RWPE1 (cell line): ENCODE measurements at places on chromosomes 2 and 18.

DNA sequence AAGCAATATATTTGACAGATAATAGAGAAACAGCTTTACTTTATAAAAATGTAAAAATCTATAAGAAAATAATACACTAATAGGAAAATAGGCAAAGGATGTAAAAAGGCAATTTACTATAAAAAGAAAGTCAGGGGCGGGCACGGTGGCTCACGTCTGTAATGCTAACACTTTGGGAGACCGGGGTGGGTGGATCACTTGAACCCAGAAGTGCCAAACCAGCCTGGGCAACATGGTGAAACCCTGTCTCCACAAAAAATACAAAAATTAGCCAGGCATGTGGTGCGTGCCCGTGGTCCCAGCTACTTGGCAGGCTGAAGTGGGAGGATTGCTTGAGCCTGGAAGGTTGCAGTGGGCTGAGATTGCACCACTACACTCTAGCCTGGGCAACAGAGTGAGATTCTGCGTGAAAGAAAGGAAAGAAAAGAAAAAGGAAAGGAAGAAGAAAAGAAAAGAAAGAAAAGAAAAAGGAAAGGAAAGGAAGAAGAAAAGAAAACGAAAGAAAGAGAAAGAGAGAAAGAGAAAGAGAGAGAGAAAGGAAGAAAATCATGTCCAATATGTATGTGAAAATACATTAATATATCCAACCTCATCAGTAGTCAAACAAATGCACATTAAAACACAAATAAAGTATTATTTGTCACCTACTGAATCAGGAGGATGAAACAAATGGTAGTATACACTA, 65.1 kb downstream of the ADD2 start:
- DNase-seq = no peak

DNA sequence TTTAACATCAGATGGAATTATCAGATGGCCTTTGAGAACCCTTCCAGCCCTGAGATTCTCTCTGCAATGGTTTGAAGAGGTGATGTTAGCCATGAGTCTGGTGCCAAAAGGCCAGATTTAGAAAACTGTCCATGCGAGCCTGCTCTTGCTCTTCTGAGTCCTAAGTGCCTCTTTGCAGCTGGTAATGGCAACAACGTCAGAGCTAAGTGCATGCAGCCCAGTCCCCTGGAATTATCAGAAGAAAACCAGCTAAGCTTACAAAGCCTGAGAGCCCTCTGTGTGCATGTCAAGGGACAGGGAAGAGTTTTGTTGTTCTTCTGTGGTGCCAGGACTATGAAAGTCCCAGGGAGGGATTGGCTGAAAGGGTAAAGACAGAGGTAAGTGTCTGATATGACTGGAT, 89.8 kb downstream of the LOXHD1 start:
- no peak for DNase-seq

DNA sequence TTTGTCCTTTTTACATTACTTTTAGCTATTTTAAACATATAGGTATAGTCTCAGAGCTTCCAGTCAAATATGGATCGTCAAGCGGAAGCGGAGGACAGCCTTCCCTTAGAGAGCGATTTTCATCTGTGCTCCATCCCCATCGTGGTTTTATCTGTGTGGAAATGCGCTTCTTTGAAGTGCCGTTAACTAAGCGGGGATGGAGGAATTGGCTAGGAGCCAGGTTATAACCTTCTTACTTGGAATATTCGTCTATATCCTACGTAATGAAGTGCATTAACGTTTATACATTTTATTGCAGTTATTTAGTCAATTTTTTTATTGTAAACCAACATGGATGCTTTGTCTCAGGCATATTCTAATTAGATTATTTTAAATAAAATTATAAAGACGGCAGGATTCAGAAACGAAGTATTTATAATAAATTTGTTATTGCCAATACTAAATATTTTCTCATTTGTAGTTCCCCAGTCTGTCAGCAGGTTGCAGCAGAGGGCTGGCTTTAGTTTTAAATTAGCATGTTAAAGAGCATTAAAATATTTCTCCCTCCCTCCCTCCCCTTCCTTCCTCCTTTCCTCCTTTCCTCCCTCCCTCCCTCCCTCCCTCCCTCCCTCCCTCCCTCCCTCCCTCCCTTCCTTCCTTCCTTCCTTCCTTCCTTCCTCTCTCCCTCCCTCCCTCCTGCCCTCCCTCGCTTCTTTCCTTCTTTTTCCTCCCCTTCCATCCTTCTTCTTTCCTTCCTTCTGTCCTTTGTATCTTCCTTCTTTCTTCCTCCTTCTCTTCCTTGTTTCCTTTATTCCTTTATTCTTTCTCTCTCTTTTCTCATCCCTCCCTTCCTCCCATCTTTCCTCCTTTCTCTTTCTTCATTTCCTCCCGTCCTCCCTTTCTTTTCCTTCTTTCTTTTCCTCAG, 80.6 kb upstream of the DOCK10 start:
- peak; percentile 25 for DNase-seq

DNA sequence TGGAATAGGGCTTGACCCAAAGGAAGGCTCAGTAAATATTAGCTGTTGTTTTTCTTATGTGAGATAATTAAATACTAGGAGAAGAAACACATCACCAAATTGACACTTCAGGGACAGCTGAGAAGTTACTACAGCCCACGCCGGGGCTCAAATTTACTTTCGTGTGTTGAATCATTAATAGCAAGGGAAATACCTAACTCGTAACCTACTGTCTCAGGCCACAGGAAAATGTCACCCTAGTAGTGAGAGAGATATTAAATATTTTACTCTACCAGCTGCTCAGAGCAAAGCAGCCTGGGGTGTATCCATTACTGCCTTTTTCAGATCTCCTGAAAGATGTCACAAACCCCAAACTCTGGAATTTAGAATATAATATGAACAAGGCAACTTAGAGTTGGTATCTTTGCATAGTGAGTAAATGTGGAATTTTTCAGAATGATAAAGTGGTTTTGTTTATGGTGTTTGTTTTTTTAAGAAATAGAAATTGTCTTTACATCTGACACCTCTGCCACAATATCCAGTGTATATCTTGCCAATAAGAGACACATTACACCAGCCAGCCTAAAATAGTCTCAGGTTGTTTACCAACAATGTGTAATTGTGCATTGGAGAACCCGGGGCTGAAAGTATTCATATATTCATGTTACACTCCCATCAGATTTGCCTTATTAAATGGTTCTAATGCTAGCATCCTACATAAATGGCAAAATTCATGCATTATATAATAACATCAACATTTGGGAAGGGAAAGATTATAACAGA, 48.4 kb downstream of the ATP8B1 start:
- no peak for DNase-seq

DNA sequence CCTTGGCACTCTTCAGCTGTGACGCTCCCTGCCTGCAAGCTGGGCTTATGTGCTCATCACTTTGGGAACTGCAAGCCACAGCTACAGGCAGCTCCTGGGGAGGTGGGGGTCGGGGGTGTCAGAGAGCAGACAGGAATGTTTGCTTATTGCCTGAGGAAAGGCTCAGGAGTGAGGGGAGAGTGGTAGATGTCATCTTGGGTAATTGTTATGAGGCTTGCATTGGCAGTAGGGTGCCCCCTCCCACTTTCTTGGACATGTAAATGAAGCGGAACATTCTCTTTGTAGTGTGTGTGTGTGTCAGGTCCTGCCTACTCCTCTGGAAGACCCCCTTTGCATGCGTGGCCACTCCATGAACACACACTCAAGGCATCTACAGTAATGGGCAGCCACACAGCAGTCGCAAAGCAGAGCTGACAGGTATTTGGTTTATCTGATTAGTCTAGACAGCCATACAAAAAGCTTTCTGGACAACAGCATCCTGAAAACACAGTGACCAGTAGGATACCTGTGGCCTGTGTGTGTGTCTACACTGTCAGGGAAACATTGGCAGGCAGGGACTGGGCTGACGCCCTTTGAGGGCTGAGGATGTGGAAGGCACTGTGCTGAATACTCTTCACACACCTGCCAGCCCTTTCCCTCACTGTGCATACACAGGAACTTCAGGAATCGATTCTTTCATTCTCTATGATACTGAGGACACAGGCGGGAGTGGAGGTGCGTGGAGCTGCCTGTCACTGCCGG, 17.1 kb upstream of the MC2R start:
- DNase-seq = no peak

- no peak for DNase-seq
Measured at GRCh38 chr2:180540761-180541160, 439.6 kb upstream of the UBE2E3 start.

DNA sequence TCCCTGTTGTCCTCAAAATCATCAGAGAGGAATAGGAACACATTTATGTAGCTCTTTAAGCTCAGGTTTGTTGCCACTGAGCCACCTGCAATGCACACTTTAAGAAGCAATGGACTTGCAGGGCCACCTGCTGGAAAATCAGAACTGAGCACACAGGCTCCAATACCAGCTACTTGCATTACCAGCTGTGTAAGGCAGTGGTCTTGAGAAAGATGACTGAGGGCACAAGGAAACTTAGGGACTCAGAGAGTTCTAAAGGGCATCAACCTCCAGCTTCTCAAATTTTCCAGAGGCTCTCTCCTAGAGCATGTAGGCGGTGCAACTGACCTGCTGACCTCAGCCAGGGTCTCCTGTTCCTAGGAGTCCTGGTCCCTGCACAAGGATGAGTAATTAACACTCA, 2.5 kb upstream of the CNDP2 start:
- DNase-seq = no peak

- peak; percentile 91 for DNase-seq
Measured at GRCh38 chr2:127400897-127401756, 13.4 kb upstream of the MAP3K2 start.

- no peak for DNase-seq
Measured at GRCh38 chr18:31506024-31506742, 8.2 kb downstream of the DSG2 start.

DNA sequence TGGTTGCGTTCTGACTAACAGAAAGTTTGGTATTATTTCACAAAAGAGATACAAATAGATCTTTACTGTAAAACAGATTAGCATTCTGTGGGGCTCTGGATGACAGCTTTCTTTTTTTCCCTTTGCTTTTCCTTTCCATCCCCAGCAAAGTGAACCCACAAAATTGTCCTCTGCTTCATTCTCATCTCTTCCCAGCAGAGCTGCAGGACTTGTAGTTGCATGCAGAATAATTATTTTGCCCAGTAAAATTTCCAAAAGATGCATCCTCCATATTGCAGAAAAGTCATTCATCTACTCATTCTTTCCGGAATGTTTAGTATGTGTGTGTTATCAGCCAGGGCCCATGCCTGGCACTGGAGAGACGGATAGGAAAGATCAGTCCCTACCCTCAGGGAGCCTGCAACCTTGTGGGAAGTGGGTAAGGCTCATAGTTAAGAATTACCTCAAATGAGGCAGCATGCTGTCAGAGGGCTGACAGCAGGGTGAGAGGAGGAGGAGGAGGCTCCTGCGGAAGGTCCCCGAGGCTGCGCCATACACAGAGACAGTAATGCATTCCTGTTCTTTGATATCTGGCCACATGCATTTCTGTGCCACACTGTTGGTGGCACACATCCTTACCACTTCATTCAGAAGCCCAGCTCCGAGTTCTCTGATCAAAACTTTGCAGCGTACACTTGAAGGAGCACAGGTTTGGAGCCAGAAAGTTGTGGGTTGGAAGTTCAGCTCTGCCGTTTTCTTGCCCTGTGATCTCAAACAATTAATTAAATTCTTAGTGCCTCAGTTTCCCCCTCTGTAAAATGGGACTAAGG, 225.4 kb downstream of the MYCN start:
- DNase-seq = no peak

DNA sequence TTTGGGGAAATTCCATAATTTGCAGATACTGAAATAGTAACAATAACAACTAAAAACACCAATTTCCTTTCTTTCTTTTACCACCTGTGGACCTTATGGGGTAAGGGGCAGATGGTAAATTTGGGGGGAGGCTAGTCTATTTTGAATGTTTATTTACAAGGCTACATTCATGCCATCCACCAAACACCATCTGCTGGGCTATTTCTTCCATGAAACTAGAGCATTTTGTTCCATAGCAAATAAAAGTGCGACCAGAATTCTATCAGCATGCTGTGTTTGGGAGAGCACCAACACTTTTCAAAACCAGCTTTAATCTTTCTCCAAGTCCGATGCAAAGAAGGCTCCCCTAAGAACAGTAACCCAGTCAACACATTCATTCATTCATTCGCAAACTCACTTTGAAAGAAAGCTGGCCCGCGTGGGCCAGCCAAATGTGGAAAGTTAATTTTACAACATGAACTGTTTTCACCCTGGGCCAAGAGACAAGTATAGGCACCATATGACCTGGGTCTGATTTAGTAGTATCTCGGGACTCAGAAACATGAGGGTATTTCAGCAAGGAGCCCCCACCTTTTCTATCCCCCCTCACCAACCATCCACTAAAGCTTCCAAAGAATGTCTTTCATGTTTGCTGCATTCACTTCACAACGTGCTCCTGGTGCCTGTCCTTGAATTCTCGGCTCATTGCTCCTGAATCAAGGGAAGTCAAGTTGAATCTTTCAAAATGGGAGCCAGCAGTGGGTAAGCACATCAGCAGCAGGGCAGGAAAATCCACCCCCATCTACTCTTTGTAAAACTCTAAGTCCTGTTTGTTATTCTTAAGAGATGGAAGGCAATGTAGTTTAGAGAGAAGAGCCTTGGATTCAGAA, 210.6 kb downstream of the C1D start:
- no peak for DNase-seq
